ELR (cell line): ENCODE measurements at places on chromosomes 5 and 9.
A peak's percentile ranks its signal among the peaks of the same experiment; 100 is the strongest.

DNA sequence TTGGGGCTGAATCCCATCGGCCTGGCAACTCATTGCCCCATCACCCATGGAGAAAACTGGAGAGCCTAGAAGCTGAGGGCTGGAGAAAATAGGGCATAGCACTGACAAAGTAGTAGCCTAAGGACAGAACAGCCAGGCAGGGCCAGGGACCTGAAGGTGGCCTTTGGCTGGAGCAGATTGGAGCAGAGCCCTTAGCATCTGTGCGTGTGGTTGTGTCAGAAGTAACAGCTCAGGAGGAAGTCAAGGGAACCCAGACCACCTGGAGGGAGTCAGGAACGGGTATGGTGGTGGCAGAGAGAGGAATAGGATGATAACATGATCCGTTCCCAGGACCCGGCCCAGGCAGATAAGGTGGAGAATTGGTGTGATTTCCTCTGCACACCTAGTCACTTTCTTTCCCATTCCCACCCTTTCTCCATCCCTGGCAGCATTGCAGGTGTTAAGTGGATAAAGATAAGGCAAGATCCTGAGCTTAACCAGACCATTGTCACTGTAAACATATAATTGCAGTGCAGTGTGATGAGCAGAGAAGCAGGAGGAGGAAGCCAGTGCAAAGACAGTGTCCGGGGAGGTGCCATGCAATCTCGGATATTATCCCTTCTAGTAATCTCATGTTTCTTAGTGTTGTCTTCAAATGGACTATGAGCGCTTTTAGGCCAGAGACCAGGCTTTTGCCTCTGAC lies 67.0 kb downstream of the NDFIP1 start:
- DNase-seq = no peak

DNA sequence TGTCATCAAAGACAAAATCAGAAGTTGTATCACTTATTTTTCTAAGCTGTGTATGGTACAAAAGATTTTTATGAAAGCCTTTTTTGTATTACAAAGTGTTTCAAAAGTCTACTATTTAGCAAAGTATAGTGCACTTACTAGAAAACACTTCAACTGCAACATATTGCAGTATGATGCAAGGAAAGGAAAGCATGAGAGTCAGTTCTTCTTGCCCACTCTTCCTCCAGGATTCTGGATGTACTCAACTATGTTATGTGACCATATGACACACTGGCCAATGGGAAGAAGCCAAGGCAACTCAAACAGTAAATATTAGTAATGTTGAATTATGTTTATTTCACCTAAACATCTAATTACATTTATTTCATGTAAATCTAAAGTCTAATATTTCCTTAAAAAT lies 49.5 kb upstream of the TYRP1 start:
- no peak for DNase-seq

GRCh38 chr9:8287501-8287900 lies 487.9 kb upstream of the DMAC1 start:
- DNase-seq = no peak

- peak; percentile 27 for DNase-seq
Observed at GRCh38 chr5:16135506-16135905, 44.1 kb downstream of the MARCHF11 start.

DNA sequence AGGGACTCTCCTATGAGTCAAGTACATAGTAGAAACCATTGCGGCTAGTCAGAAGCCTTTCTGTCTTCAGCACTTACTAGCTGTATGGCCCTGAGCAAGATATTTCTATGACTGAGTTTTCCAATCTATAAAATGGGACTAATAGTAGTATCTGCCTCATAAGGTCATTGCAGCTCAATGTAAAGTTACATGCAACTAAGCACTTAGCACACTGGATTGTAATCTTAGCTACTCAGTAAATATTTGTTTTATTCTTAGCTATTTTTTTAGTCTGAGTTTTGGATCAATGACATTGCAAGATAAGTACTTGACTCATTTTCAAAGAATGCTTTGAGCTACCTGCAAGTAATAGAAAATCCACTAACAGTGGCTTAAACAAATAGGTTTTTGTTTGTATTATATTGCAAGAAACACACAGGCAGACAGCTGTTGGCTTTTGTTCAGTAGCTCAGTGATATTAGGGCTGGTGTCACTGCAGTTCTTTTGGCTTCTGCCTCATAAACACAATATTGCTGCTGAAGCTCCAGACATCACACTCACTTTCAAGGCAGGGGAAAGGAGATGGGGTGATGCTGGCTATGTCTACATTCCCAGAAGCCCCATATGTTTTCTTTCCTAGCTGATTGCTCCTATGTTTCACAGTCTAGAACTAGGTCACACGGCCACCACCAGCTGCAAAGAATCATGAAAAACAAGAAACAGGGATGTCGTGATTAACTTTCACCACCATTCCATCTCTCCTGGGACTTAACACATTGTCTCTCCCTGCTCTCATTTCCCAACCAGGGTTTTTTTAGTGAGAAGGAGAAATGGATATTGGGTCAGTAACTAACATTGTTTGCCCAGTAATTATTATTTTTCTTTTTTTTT lies 26.9 kb upstream of the FAT2 start:
- no peak for DNase-seq

DNA sequence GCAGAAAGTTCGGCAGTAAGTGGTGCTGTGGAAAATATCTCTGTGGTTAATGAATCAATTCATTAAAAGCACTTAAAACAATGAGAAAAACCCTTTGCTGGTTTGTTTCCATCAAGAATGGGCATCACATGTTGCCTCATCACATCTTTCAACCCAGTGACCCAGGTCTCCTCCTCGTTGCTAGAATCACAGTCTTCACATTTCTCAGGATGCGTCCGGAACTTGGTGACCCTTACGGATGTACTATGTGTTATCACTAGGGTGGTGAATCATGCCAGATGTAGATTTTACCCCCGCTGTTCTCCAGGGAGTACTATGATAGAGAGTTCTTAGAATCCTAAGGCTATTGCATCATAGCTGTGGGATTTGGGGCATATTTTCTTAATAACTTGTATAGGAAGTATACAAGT lies 217.9 kb upstream of the KLF4 start:
- DNase-seq = peak; percentile 92

DNA sequence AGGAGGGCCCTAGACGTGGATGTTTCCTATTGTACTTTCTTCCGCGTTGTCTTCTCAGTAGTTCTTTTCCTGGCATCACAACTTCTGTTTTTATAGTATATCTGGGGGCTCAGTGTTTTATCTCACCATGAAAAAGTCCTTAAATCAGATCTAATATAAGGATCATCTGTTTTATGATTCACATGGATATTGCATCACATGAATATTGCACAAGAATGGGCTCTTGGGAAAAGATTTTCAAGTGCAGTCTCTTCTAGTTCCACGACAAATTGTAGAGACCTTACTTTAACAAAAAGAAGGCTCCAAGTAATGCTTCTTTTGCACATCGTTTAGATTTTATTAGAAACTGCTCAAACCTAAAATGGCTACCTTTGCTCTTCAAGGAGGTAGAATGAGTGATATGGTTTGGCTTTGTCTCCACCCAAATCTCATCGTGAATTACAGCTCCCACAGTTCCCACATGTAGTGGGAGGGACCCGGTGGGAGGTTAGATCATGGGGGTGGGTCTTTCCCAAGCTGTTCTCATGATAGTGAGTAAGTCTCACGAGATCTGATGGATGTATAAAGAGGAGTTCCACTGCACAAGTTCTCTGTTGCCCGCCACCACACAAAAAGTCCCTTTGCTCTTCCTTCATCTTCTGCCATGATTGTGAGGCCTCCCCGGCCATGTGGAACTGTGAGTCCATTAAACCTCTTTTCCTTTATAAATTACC lies 53.7 kb upstream of the FAM120A start:
- peak; percentile 14 for DNase-seq

- no peak for DNase-seq
Observed at GRCh38 chr5:170551076-170551475, 47.3 kb downstream of the KCNIP1 start.

GRCh38 chr5:88821161-88821560 lies 61.8 kb downstream of the MEF2C start:
- no peak for DNase-seq

DNA sequence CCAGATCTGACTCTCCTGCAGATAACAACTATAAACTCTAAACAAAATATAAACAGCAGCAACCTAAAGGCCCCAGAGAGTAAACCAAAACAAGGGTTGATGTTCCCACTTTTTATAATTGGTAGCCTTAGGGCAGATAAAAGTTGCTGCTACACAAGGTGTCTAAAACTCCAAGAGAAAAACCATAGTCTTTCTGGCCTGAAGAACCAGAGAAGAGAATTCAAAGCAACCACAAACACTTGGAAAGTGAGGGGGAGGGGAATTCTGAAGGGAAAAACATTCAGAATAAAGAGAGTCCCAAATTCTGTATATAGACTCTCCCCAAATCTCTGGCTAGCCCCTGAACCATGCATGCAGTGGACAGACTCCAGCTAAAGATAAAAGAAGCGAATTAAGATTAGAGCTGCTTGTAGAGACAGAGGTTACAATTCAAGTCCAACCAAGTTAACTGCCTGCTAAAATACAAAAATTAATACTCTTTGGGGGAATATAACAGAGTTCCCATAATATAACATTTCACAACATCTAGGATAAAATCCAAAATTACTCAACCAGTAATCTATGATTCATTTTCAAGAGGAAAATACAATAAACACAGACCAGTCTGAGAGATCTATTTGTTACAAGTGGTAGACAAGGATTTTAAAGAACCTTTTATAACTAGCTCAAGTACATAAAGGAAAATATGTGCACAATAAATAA lies 37.5 kb upstream of the RGMB start:
- DNase-seq = peak; percentile 43

DNA sequence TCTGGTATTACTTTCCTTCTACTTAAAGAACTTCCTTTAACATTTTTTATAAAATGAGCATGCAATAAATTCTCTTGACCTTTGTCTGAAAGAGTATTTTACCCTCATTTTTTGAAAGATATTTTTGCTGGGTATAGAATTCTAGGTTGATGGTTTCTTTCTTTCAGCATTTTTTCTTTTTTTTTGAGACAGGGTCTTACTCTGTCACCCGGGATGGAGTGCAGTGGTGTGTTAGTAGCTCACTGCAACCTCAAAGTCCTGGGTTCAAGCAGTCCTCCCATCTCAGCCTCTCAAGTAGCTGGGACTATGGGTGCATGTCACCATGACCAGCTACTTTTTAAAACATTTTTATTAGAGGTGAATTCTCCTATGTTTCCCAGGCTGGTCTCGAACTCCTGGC lies 10.7 kb upstream of the TSC1 start:
- no peak for DNase-seq

DNA sequence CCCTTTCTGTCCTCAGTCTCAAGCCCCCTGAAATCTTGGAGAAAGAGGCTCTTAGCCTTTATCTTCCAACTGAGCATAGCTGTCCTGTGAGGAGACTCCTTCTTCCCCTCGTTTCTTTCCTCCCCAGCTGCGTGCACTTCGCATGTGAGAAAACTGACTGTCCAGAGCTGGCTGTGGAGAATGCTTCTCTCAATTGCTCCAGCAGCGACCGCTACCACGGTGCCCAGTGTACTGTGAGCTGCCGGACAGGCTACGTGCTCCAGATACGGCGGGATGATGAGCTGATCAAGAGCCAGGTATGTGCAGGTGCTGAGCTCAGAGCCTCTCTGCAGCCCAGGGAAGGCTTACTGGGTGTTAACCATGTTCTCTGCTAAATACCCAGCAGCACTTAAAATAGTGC lies 190.8 kb downstream of the PAPPA start:
- no peak for DNase-seq
